Midbrain (tissue), 1 donor: ENCODE measurements at places on chromosomes 3 and 15.

- no peak for DNase-seq
Observed at GRCh38 chr3:169430707-169431404, 232.7 kb downstream of the MECOM start.

GRCh38 chr15:72836676-72837330 is 53.2 kb upstream of the ADPGK start:
- no peak for DNase-seq

GRCh38 chr3:158404131-158404718 is 166.8 kb upstream of the MLF1 start:
- DNase-seq = no peak

- DNase-seq = no peak
Observed at GRCh38 chr3:158847452-158847821, 45.6 kb downstream of the MFSD1 start.

GRCh38 chr3:175914785-175915184 is 1055.7 kb downstream of the NAALADL2 start:
- no peak for DNase-seq

GRCh38 chr15:54776410-54776809 is 420.3 kb downstream of the RSL24D1 start:
- no peak for DNase-seq

DNA sequence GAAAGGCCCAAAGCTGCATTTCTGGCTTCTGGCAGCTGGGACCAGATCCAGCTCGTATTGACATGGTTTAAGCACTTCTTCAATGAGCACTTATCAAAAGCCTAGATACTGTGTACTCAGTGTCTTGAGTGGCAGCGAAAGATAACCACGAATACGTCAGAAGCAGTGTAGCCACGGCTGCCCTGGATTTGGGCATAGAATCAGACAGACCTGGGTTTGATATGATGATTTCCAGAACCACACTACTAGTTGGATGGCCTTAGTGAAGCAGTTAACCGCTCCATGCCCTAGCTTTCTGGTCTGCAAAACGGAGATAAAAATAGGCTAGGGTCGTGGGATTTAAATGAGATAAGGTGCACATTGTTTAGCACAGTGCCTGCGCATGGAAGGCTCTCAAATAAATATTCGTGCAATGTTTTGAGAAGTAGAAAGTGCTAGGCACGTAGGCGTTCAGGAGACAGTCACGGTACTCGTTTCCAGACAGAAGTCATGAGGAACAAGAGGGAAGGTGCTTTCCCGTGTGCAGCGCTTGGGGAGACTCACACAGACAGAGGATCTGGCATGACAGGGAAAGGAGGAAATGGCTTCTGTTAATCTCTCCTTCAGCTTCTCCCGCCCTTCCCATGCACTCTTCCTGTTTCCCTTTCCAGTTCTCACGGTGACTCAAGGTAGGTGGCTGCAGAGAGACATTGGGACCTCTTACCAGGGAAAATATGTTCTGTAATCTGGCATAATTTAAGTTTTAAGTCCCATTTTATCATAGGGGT is 70.3 kb downstream of the CCNL1 start:
- DNase-seq = no peak
